ENCODE measurements at places on chromosomes 7 and 10. TPM values are rescaled to one million over a fixed set of nuclear protein-coding genes. Genes with fewer than 3 reads are reported as not detected.

The ATG9B gene
- total RNA-seq = not detected

The PRLHR gene
- total RNA-seq = not detected

GRCh38 chr7:6290319-6290741, 17.9 kb upstream of the CYTH3 start:
- no peak for DNase-seq

DNA sequence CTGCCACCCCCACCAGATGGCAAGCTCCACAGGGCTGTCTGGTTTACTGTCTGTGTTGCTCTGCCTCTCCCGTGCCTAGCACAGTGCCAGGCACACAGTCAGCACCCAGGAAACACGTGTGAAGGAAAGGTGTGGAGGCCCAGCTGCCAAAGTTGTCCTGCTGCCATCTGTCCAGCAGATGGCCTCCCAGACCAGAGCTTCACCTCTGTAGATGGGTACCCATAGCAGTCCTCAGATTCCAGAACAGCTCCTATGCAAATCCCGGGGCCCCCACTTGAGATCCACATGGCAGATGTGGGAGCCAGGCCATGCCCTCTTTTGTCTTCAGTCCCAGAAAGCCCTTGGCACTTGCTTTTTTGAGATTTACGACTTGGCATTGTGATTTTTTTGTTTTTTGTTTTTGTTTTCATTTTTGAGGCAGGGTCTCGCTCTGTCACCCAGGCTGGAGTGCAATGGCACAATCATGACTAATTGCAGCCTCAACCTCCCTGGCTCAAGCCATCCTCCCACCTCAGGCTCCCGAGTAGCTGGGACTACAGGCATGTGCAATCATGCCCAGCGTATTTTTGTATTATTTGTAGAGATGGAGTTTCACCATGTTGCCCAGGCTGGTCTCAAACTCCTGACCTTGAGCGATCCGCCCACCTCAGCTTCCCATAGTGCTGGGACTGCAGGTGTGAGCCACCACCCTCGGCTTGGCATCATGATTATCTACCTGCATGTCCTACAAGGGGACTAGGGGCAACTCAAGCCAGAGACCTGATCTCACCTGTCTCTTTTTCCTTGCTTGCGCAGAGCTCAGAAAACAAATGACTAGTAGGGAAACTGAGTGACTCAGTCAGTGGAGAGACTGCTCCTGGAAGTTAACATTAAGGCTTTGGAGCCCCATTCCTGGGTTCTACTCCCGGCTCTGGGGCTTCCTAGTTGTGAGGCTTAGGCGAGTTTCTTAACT, 16.9 kb upstream of the PALD1 start:
- DNase-seq = peak; percentile 19

Data from SJSA1 (cell line).